ENCODE measurements at places on chromosomes 5 and 9. TPM values are rescaled to one million over a fixed set of nuclear protein-coding genes. Genes with fewer than 3 reads are reported as not detected.
A peak's percentile ranks its signal among the peaks of the same experiment; 100 is the strongest.

GRCh38 chr5:132267931-132268768, 10.7 kb downstream of the PDLIM4 start:
- no peak for DNase-seq
- peaks cover 51% of the 10 kb centered on the region for H3K4me1 ChIP-seq
- H3K27ac ChIP-seq, result peak overlapping the region; percentile 4

- H3K27ac ChIP-seq, result no peak overlapping the region
- H3K4me3 ChIP-seq, result no peak overlapping the region
- no peaks in the 10 kb centered on the region for H3K36me3 ChIP-seq
- H3K27me3 ChIP-seq, result no peaks in the 10 kb centered on the region
Measured at GRCh38 chr5:88092958-88093605, 175.6 kb downstream of the TMEM161B start.

GRCh38 chr9:131019388-131020239, 10.6 kb downstream of the LAMC3 start:
- H3K4me3 ChIP-seq, result no peak overlapping the region
- peaks cover 40% of the 10 kb centered on the region for H3K27me3 ChIP-seq
- DNase-seq, result no peak
- H3K36me3 ChIP-seq, result no peaks in the 10 kb centered on the region
- H3K4me1 ChIP-seq, result no peaks in the 10 kb centered on the region

DNA sequence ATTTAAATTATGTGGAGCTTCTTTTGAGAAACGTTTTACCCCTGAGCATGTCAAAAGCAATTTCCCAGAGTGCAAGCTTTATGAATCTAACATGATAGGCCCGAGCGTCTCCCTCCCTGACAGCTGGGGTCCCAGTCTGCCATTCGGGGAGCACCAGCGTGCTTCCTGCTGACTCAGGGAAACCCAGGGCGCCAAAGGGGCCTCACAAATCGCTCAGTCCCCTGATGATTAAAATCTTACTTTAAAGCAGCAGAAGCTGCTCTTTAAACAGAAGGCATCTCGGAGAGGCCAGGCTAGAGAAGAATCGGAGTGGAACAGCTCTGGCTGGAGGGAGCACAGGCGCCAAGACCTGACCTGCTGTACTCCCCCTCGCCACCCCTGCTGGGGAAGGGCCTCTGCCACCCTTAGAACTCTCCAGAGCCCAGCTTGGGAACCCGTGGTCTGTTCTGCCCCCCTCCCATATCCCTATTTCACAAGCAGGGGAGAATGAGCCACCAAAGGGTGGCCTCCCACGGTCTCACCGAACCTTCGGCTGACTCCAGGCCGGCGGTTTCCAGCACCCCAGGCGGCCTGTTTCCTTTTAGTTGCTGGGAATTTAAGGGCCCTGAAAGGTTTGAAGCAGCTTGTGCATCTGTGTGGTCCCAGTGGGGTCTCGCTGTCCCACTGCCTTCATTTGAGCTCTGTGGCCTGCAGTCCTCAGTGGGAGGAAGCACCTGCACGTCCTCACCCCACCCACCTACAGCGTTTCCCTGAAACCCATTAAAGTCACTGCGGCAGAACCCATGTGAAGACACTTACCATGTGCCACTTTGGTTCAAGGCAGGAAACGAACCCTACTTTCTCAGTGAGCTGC, 147.6 kb downstream of the COL23A1 start:
- no peaks in the 10 kb centered on the region for H3K27me3 ChIP-seq
- H3K36me3 ChIP-seq, result no peaks in the 10 kb centered on the region
- H3K4me1 ChIP-seq, result no peaks in the 10 kb centered on the region
- H3K4me3 ChIP-seq, result no peak overlapping the region

GRCh38 chr9:31412081-31412480, 972.4 kb upstream of the ACO1 start:
- no peak overlapping the region for H3K4me3 ChIP-seq
- H3K36me3 ChIP-seq, result no peaks in the 10 kb centered on the region
- no peak for DNase-seq
- no peak overlapping the region for H3K27ac ChIP-seq
- no peaks in the 10 kb centered on the region for H3K27me3 ChIP-seq

GRCh38 chr5:170168002-170168401, 62.3 kb downstream of the FOXI1 start:
- no peaks in the 10 kb centered on the region for H3K4me1 ChIP-seq
- no peak overlapping the region for H3K27ac ChIP-seq
- DNase-seq, result no peak
- H3K36me3 ChIP-seq, result no peaks in the 10 kb centered on the region
- H3K27me3 ChIP-seq, result no peaks in the 10 kb centered on the region
- no peak overlapping the region for H3K4me3 ChIP-seq

GRCh38 chr5:143495821-143496275, 92.4 kb upstream of the NR3C1 start:
- H3K27me3 ChIP-seq, result no peaks in the 10 kb centered on the region
- peaks cover 4% of the 10 kb centered on the region for H3K4me1 ChIP-seq
- no peak overlapping the region for H3K4me3 ChIP-seq
- H3K27ac ChIP-seq, result no peak overlapping the region

GRCh38 chr5:33539212-33539611, 98.4 kb downstream of the TARS1 start:
- no peaks in the 10 kb centered on the region for H3K36me3 ChIP-seq
- no peaks in the 10 kb centered on the region for H3K4me1 ChIP-seq
- peak; percentile 20 for DNase-seq
- no peaks in the 10 kb centered on the region for H3K27me3 ChIP-seq
- no peak overlapping the region for H3K27ac ChIP-seq
- no peak overlapping the region for H3K4me3 ChIP-seq

DNA sequence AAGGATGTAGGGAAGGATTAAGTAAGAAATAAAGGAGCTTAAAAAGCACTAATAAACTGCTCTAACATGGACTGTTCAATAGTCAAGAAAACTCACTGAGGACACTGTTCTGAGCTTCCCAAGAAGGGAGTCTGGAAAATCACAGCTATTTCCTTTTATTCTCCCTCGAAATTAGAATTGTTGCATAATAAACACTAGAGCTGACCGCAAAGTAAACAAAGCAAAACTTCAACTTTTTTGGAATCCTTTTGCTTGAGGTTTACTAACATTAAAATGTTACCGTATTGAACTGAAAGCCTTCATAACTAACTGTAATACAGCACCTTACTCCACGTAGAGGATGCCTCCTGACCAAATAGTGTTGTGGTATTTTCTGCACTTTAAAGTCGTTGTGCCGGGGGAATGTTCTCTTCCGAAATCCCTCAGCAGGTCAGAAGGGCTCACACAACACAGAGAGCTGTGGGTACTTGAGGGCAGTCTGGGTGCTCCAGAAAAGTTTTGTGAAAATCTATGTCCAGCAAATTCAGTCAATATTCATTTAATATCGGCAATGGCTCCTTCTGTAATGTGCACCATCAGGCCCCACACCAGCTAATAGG, 59.2 kb downstream of the TTLL11 start:
- H3K27ac ChIP-seq, result no peak overlapping the region
- no peak overlapping the region for H3K4me3 ChIP-seq
- peaks cover 2% of the 10 kb centered on the region for H3K36me3 ChIP-seq
- no peaks in the 10 kb centered on the region for H3K27me3 ChIP-seq
- no peak for DNase-seq
- peaks cover 8% of the 10 kb centered on the region for H3K4me1 ChIP-seq

GRCh38 chr5:113255105-113255504, 179.7 kb downstream of the TSSK1B start:
- no peaks in the 10 kb centered on the region for H3K27me3 ChIP-seq
- DNase-seq, result no peak
- no peak overlapping the region for H3K27ac ChIP-seq
- no peaks in the 10 kb centered on the region for H3K36me3 ChIP-seq
- H3K4me3 ChIP-seq, result no peak overlapping the region

- H3K27ac ChIP-seq, result no peak overlapping the region
- no peak for DNase-seq
- H3K36me3 ChIP-seq, result no peaks in the 10 kb centered on the region
- H3K4me1 ChIP-seq, result peaks cover 25% of the 10 kb centered on the region
- no peak overlapping the region for H3K4me3 ChIP-seq
Measured at GRCh38 chr5:132773114-132773513, 3.9 kb downstream of the SEPTIN8 start.

DNA sequence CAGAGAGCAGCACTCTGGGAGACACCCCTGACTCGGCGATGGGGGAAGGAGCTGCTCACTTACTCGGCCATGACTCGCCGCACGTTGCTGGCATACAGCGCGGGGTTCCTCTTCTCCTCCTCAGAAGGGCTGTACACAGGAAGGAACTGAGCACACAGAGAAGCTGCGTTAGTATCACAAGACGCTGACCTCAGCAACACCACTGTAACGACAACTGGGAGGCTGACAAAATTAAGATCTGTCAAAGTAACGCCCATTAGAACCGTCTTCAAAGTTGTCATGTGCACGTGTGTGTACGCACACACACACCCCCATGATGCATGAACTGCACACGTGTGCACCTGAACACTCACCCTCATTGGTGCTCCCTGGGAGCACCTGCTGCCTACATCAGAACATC, 32.1 kb upstream of the SLC6A3 start:
- no peaks in the 10 kb centered on the region for H3K4me1 ChIP-seq
- DNase-seq, result peak; percentile 15
- no peak overlapping the region for H3K4me3 ChIP-seq
- H3K36me3 ChIP-seq, result peaks cover 56% of the 10 kb centered on the region
- H3K27ac ChIP-seq, result no peak overlapping the region

DNA sequence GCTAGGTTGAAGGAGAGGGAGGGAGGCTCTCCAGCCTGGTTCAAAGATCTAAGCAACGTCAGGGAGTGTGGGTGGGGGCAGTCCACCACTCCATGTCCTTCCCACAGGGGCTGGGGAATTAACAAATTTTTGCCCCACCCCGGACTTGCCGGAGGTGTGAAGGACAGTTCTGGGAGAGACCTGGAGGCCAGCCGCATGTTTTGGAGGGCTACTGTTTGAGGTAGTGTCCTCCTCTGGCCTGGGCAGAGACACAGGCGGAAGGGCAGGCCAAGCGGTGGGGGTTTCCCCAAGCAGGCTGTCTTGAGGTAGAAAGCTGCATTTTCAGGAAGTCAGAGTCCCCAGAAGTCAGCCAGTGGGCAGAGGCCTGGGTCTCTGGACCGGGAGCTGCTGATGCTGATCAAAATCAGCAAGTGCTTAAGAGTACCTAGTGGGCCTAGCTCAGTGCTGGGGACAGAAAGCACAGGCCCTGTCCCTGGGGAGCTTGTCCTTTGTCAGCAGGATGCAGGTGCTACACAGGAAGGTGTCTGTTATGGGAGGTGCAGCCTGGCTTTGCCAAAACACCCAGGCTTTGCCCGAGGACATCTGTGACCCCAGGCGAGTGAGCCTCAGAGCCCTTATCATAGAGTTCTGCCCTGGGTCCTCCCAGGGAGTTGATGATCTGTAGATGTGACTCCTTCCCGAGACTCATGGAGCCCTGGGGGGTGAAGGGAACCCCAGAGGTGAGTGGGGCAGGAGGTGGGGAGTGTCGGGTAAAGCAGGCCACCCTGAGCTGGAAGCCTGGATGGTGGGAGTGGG, 18.5 kb downstream of the JADE2 start:
- H3K4me1 ChIP-seq, result peaks cover 17% of the 10 kb centered on the region
- no peak overlapping the region for H3K4me3 ChIP-seq
- H3K27me3 ChIP-seq, result no peaks in the 10 kb centered on the region
- H3K27ac ChIP-seq, result no peak overlapping the region
- DNase-seq, result no peak
- peaks cover 35% of the 10 kb centered on the region for H3K36me3 ChIP-seq

DNA sequence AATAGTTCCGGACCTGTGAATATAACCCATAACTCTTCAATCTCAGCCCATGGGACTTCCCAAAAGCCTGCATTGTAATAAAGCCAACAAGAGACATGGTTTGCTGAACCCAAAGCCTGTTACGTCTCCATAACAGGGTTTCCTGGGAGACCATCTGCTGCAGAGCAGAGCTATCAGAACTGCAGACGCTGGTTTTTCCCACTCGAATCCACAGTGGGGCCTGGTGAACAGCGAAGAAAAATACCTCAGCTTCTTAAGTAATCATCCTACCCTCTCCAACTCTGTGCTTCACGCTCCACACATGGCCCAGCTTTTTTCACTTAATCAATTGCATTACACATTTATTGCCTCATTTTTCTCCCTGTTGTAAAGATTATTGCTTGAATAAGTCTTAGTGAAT, 409.5 kb upstream of the GRIA1 start:
- H3K27ac ChIP-seq, result no peak overlapping the region
- H3K4me1 ChIP-seq, result no peaks in the 10 kb centered on the region
- no peaks in the 10 kb centered on the region for H3K36me3 ChIP-seq
- H3K4me3 ChIP-seq, result no peak overlapping the region

DNA sequence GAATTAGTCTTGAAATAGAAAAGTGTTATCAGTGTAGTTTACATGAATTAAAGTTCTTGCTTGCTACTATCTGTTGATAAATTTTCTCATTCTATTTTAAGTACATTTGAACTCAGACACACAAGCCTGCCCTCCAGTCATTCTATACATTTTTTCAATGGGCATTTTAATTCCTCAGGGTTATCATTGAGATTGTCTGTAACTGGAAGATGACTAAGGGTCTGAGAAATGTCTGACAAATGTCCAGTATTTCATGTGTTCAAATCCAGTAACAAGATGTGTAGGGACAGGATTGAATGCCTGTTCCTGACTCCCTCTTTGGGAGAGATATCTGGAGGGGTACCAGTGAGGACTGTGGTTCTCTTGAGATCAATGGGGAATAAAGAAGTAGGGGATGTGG, 223.9 kb upstream of the ADAMTSL1 start:
- H3K27me3 ChIP-seq, result 0 out of 2 replicates have a peak, but pooled peaks cover 1% of the 10 kb centered on the region
- H3K36me3 ChIP-seq, result no peaks in the 10 kb centered on the region
- no peak overlapping the region for H3K27ac ChIP-seq

DNA sequence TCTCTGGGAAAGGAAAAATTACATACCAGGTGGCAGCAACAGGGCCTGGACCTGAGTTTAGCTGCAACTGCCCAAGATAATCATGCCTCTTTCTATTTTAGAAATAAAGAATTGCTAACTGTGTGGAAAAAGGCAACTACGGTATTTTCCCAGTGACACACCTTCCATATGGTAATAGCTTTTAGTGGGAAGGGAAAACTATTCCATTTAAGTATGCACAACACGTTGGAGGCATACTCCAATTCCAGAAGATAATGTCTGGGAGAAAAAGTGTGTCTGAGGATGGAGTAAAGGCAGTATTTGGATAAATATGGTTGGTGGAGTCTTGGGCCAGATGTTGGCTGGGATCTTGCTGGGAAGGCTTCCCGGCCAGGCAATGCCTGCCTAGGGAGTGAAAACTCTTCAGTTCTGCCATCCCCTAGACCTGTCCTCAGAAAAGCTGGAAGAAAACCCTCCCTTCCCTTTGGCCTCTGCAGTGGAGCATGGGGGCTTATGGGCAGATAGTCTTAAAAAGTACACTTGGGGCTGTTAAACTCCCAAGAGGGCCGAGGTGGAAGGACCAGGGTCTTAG, 40.6 kb downstream of the SH3PXD2B start:
- no peak overlapping the region for H3K27ac ChIP-seq
- H3K27me3 ChIP-seq, result no peaks in the 10 kb centered on the region

- no peak overlapping the region for H3K4me3 ChIP-seq
- no peaks in the 10 kb centered on the region for H3K27me3 ChIP-seq
- H3K27ac ChIP-seq, result no peak overlapping the region
- no peaks in the 10 kb centered on the region for H3K4me1 ChIP-seq
- no peak for DNase-seq
Measured at GRCh38 chr9:6655036-6655435, 9.5 kb upstream of the GLDC start.

Gene SLIT3
- total RNA-seq, result 0.18 TPM

Gene ANKDD1B
- not detected for total RNA-seq

Gene PIP5KL1
- total RNA-seq, result 0.28 TPM

Gene IFNA2
- not detected for total RNA-seq

Gene SPATA31A3
- total RNA-seq, result not detected

Gene FAM78A
- total RNA-seq, result under 0.01 TPM

Gene TEX10
- 53.3 TPM for total RNA-seq
